ENCODE measurements at places on chromosomes 7 and 10.

GRCh38 chr7:140726281-140726680 is 29.8 kb downstream of the NDUFB2 start:
- DNase-seq = no peak

DNA sequence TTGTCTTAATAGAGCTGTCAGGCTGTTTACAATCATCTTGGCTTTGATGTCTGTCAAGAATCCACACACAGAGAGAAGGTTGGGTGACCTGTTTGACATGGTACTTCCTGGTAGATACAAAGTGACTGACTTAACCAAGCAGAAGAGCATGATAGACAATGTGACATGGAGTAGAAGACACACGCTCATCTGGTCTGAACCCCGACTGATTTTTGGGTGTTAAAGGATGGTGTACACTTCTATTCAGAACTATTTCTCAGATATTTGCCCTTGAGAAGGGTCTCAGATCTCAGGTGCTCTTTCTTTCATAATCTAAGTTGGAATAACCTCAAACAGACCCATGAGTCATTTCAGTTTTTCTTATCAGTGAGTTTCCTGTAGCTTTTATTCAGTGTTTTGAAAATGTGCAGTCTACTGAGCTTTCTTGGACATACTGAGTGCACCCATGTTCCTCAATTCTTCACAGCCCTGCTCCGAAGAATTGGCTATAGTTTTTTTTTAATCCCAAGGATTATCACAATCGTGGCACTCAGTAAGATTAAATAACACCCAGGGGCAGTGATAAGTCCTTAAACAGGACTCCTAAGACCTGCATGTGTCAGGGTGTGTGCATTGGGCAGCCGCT is 46.4 kb upstream of the NXPH1 start:
- DNase-seq = no peak

DNA sequence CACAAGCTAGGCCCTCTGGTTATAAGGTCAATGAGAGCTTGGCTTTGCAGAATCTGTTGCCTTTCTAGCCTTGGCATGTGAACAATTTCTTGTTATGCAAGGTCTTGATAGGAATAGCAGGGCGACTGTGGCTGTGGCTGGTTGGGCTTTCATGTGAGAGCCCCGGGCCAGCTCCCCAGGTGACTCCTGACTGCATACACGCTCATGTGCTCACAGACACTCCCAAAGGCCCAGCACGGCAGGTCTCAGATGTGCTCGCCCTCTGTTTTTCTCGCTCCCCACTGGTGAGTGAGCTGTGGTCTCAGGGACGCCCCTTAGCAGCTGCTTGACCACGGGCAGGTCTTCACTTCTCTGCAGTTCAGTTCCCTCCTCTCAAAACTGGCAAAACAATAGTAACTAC is 37.1 kb upstream of the ZNF32 start:
- DNase-seq = no peak

DNA sequence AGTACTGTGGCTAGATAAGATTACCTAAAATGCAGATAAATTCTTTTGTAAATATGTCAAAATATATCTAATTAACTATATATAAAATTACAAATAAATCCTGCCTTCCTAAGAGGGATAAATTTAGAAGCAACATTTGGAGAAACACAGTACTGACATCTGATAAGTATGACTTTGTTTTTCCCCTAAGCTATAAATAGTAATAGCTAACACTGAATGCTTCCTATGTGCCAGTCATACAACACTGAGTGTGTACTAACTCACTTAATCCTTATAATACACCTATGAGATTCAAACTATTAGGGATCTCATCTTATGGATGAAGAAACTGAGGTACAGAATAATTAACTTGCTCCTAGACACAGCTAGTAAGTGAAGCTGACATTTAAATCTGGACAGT is 733.4 kb downstream of the MAGI2 start:
- DNase-seq = no peak

DNA sequence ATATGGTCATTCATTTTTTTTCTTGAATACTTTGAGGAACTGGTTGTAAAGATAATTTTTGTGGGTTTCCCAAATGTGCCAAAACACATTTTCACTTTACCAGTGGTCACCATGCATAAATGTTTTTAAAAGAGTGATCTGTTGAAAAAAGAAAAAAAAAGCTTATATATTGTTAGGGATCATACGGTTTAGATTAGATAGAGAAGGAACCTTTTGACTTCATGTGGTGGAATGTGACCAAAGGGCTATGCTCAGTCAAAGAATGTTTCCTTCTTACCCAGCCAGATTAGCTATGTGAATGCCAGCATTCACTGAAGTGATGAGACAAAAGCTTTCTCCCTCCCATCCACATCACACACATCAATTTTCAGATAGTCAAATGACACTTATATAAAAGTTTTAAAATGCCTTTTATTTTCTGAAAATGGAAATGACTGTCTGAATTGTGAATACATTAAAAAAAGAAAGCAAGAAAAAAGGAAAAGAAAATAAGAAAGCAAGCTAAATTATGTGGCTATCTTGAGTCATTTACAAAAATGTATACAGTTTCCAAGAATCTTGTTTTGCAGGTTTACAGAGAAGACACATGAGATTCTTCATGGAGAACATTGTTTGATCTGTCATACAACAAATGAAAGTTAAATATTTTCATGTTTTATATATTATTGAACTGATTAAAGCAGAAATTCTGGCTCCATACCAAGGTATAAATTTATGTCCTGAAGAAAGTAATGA is 8.6 kb upstream of the CPED1 start:
- DNase-seq = no peak

GRCh38 chr10:1603181-1603580 is 134.1 kb downstream of the ADARB2 start:
- DNase-seq = no peak

- peak; percentile 83 for DNase-seq
These were observed 12.7 kb downstream of the HNRNPF start for GRCh38 chr10:43396061-43396927.

DNA sequence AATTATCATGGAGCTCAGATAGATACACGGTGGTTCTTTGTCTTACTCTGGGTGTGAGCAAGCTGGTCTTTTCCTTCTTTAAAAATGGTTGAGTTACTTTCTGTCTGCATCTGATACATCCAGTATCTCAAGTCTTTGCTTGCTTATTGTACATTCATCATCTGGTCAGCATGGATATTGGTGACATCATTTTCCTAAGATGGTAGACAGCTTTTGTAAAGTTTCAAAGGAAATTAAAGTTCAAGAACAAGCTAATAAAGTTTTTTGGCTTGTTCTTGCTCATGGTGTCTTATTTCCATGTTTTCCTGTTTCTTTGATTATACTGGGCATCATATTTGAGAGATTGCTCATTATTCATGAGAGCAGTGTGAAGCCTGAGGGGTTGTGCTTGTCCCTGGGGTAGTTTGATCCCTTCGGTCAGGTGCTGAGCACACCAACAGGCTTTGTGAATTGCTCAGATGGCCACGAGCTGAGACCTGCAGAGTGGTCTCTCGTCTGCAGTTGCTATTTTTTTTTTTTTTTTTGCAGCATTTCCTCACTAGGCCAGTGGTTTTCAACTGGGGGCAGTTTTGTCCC is 38.5 kb downstream of the MGMT start:
- DNase-seq = no peak

DNA sequence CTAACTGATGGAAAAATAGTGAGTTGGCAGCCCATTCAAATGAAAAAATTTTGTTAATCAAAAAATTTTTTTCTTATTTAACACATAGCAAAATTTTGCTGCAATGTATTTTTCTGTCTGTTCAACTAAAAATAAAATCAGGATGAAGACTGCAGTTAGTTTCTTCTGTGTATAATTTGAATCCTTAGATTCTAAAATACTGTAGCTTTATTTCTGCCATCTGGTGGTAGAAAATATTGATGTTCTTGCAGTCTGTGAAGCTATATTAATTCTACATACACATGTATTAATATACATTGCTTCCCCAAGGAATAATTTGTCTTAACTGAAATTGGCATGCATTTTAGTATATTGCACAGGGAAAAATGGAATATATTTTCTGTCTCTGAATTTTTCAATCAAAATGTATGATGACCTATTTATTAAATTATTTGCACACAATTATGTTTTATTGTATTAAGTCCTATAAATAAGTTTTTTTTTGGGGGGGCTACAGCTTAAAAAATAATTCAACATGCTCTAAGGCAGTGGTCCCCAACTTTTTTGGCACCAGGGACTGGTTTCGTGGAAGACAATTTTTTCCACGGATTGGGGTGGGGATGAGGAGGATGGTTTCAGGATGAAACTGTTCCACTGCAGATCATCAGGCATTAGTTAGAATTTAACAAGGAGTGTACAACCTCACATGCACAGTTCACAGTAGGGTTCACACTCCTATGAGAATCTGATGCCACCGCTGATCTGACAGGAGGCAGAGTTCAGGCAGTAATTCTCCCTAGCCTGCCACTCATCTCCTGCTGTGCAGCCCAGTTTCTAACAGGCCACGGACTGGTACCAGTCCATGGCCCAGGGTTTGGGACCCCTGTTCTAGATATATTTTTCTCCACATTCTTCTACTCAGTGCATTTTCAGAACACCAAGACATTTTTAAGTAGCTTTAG is 119.4 kb downstream of the GNAT3 start:
- no peak for DNase-seq

- DNase-seq = no peak
These were observed 125.9 kb downstream of the CDH23 start for GRCh38 chr10:71522442-71523144.

GRCh38 chr7:94482796-94483195 is 26.8 kb upstream of the CASD1 start:
- DNase-seq = no peak

- no peak for DNase-seq
These were observed 23.1 kb upstream of the CTTNBP2 start for GRCh38 chr7:117896339-117896738.

DNA sequence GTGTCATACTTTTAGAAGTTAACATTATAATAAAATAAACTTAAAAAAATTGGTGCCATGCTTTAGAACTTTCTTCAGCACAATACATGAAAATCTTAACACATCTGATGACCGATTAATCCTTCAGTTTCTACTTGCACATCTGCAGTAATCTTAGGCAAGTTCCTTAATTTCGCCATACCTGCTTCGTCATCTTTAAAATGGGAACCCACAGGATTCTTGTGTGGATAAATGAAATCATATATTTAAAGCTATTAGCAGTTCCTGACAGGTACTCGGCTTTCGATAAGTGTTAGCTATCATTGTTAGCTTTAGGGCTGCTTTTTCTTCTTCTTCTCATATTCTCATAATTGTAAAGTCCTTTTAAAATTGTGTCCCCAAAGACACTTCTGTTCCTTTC is 907 bp upstream of the VPS50 start:
- DNase-seq = no peak

DNA sequence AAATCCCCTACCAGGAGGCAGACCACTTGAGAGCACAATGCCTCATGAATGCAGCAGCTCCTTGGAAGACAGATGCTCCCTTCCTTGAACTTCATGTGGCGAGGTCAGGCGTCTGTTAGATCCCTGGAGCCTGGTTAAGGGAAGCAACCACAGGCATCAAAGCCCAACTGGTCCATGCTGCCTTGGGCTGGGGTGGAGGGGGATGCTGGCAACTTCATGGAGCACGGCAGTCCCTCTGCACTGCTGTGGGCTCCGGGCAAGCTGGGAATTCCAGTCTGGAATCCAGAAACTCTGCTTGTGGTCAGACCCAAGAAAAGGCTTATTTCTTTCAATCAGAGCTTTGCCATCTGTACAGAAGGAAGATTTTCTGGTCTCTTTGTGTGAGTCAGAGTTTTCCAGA is 130.4 kb downstream of the PFKFB3 start:
- DNase-seq = no peak

DNA sequence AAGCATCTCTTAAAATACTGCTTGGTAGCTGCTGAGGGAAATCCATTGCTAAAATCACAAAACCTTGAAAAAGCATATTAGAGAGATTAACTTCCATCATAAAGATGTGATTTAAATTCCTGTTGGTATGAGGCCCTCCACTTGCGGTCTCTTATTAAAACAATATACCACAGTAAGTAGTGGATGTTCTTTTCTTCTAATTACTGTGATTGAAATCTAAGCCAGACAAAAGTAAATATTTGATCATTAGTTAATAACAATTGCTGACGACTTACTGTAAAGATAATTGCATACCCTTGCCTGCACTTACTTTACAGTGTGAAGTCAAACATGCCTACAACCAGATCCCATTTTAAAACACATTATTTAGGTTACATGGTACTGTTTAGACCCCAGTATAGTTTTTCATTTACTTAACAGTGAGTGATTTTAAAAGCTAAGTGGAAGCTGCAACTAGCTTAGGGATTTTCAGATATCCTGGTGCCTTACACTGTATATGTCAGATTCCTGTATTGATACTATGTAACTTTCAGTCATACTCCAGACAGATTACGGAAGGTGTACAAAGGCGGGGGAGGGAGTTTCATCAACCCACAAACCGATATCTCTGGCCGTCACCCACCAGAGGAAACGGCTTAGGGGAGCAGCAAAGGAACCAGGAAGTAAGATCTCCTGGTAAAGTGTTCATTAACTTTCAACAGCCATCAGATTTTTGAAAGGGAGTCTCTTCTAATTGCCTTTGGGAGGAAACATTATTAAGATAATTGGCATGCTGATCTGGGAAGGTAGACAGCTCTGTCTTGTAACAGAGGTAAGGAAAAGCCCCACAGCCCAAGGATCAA is 986 bp downstream of the NRP1 start:
- DNase-seq = peak; percentile 6

GRCh38 chr10:83582407-83583095 is 556.8 kb upstream of the GHITM start:
- DNase-seq = no peak

GRCh38 chr7:134522601-134523000 is 4.8 kb upstream of the AKR1B10 start:
- DNase-seq = no peak

GRCh38 chr10:72386916-72387586 is 32.3 kb upstream of the DNAJB12 start:
- DNase-seq = no peak

GRCh38 chr7:137930581-137930980 is 71.3 kb downstream of the CREB3L2 start:
- no peak for DNase-seq

DNA sequence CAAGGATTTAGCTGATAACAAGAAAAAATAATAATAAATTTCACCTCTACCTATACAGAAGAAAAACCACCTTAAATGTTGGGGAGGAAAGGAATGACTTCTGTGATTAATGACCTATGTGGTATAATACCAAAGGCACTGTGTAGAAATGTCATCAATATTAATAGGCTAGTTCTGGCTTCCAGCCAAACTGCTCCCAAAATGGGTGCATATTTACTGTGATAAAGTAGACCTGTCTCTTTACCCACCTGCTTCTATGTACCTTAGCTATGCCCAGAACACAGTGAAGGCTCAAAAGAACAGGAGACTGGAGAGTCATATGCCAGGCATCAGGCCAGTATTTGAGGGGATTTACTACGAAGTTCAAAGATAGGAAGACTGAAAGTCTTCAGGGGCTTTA is 76.0 kb downstream of the ATE1 start:
- DNase-seq = no peak

GRCh38 chr7:139940866-139941265 is 111.8 kb downstream of the TBXAS1 start:
- no peak for DNase-seq

DNA sequence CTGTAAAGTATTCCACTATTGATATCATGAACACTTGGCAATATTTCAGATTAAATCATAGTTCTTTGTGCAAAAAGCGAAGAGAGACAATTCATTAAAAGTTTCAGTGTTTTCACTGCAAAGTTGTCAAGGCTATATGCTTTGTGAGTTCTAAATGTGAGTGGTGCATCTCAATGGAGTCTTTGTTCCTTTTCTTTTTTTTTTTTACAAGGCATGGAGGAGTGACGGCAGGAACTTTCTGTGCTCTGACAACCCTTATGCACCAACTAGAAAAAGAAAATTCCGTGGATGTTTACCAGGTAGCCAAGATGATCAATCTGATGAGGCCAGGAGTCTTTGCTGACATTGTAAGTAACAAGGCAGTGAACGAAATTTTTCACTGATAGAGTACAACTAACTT is 84.5 kb downstream of the AASS start:
- no peak for DNase-seq
